ENCODE measurements at places on chromosomes 2 and 18. TPM values are rescaled to one million over a fixed set of nuclear protein-coding genes. Genes with fewer than 3 reads are reported as not detected.

The RNF125 gene
- polyA plus RNA-seq: 0.67 TPM

The TTR gene
- not detected for polyA plus RNA-seq

The TMEM163 gene
- polyA plus RNA-seq: 0.03 TPM

The STAT4 gene
- 0.38 TPM for polyA plus RNA-seq

GRCh38 chr2:102425441-102426132 is 2.6 kb downstream of the IL18RAP start:
- DNase-seq: no peak

All from fibroblast of lung (primary cell).